Kidney (tissue), 22 donors: ENCODE measurements at places on chromosomes 6 and 20. TPM values are rescaled to one million over a fixed set of nuclear protein-coding genes. Genes with fewer than 3 reads are reported as not detected.

KCNK15 gene
- polyA plus RNA-seq: 0.62 TPM

BMP2 gene
- 3.3 TPM for polyA plus RNA-seq

PLAGL2 gene
- 3.8 TPM for polyA plus RNA-seq

CCN5 gene
- 0.41 TPM for polyA plus RNA-seq

MLN gene
- polyA plus RNA-seq: not detected

HM13 gene
- polyA plus RNA-seq: 154 TPM

GPLD1 gene
- polyA plus RNA-seq: 0.41 TPM

KHDC1L gene
- not detected for polyA plus RNA-seq

FAM210B gene
- polyA plus RNA-seq: 34.5 TPM

RGS17 gene
- not detected for polyA plus RNA-seq

CCM2L gene
- polyA plus RNA-seq: 9.9 TPM

RAB44 gene
- polyA plus RNA-seq: not detected
